IPS DF 19.7 (cell line): ENCODE measurements at places on chromosomes 2 and 18.

- DNase-seq, result no peak
Observed at GRCh38 chr2:161355983-161356382, 47.8 kb downstream of the PSMD14 start.

GRCh38 chr18:30302181-30302580 is 740.4 kb downstream of the DSC3 start:
- no peak for DNase-seq

DNA sequence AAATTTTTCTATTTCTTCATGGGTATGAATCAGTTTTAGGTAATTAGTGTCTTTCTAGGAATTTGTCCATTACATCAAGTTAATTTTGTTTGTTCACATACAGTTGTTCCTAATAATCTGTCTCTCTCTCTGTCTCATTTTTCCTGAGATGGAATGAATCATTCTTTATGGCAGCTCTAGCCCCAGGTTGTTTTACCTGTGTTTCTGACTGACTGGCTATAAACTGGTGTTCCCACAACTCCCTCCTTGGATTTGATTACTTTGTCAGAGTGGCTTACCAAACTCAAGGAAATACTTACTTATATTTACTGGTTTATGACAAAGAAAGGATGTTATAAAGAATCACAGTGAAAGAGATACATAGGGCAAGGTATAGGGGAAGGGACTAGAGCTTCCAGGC is 15.1 kb downstream of the ADNP2 start:
- no peak for DNase-seq

DNA sequence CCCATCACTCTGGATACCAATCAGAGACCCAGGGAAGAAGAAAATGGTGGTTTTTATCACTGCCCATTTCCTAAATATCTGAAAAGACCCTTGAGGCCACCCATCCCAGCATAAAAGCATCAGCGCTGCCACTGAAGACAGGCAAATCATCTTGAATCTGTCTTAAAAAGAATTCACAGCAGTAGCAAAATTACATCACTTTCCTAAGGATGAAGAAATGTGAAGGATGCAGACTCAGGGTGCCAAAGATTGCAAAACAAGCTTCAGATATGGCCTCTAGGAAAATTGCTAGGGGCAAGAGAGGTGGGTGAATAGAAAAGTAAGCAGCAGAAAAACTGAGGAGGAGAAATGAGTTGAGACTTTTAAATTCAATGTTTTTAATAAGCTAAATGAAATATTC is 70.0 kb downstream of the SLC25A12 start:
- DNase-seq, result no peak

DNA sequence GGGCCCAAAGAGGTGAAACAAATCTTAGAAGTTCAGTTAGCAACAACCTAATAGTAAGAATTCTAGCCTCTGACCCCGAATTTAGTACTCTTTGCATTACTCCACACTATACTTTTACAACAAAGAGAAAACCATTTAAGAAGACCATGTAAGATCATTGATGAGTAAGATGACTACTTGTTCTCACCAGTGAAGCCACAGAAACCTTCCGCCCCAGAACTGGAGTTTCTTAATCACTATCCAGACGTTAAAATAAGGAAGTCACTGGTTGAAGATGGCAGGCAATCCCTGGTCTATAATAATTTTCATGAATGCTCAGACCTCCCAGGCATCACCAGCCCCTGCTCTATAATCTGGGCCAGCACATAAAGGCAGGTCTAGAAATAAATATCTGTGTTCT is 95.0 kb downstream of the TMEM163 start:
- DNase-seq, result no peak

DNA sequence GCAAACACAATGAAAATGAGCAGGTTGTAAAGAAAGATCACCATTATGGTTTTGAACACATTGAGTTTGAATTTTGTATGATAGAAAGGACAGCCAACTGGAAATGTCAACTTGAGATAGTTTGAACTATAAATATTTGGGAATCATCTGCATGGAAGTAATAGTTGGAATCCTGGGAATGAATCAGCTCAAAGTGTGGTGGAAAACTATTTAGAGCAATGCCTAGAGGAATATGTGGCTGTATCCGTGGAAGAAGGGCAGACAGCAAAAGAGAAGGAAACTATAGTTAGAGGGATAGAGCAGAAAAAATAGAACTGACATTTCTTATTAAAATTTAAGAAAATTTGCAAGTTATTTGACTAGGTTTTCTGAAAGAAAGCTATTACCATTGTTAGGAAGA is 112.5 kb upstream of the OTX1 start:
- DNase-seq, result no peak
